ENCODE measurements at places on chromosomes 1 and 21. TPM values are rescaled to one million over a fixed set of nuclear protein-coding genes. Genes with fewer than 3 reads are reported as not detected.
A peak's percentile ranks its signal among the peaks of the same experiment; 100 is the strongest.

The SHE gene
- total RNA-seq: 2.6 TPM

DNA sequence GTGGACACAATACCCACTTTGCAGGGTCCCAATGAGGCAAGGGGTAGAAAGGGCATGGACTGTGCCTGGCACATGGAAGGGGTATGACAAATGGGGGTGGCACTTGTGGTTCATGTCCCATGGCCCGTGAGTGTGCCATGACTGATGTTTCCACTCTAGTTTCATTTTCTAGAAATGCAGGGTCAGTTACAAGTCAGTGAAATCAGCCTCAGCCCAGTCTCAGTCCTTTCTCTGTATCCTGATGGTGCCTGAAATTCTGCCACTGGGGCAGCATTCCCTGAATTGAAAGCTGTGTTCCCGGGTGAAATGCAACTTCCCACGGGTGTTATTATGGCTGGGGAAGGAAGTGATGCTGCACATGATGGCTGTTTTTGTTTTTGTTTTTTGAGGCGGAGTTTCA lies 110.8 kb upstream of the ZBTB40 start:
- no peak overlapping the region for H3K4me3 ChIP-seq
- no peaks in the 10 kb centered on the region for H3K27me3 ChIP-seq
- no peaks in the 10 kb centered on the region for H3K36me3 ChIP-seq
- no peak overlapping the region for H3K27ac ChIP-seq
- H3K4me1 ChIP-seq: peaks cover 10% of the 10 kb centered on the region

The LCE6A gene
- not detected for total RNA-seq

- no peaks in the 10 kb centered on the region for H3K27me3 ChIP-seq
- H3K27ac ChIP-seq: no peak overlapping the region
- no peak for DNase-seq
Observed at GRCh38 chr1:227621211-227621610, 57.9 kb downstream of the ZNF678 start.

- H3K36me3 ChIP-seq: peaks cover 4% of the 10 kb centered on the region
- no peak overlapping the region for H3K4me3 ChIP-seq
- H3K27me3 ChIP-seq: no peaks in the 10 kb centered on the region
- DNase-seq: no peak
- no peak overlapping the region for H3K27ac ChIP-seq
Observed at GRCh38 chr1:108704496-108704895, 8.2 kb upstream of the FNDC7 start.

- no peak overlapping the region for H3K4me3 ChIP-seq
- H3K36me3 ChIP-seq: no peaks in the 10 kb centered on the region
- no peak overlapping the region for H3K27ac ChIP-seq
- H3K27me3 ChIP-seq: no peaks in the 10 kb centered on the region
- H3K4me1 ChIP-seq: peaks cover 4% of the 10 kb centered on the region
Observed at GRCh38 chr1:239587066-239587465, 200.7 kb downstream of the CHRM3 start.

DNA sequence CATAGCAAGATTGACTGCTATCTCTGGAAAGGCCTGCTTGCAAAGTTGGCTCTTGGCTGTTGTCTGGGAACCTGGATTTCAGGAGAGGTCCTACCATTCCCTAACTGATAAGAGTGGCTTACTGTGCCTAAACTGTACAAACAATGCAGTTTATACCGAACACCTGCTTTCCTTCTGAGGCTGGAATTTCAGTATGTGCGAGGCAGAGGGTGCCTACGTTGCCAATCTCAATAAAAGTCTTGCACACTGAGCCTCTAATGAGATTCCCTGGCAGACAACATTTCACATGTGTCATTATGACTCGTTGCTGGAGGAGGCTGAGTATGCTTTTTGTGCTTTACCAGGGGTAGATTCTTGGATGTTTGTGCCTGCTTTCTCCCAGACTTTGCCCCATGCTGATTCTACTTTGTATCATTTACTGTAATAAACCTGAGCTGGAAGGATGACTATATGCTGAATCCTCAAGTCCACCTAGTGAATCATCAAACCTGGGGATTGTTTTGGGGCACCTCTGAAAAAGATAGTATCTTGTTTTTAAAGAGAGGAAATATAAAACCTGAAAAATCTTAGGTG lies 58.9 kb upstream of the GNG4 start:
- no peaks in the 10 kb centered on the region for H3K36me3 ChIP-seq
- H3K4me3 ChIP-seq: no peak overlapping the region
- no peaks in the 10 kb centered on the region for H3K27me3 ChIP-seq
- DNase-seq: peak; percentile 17
- H3K4me1 ChIP-seq: peaks cover 15% of the 10 kb centered on the region
- peak overlapping the region; percentile 46 for H3K27ac ChIP-seq

The NCAM2 gene
- total RNA-seq: 0.26 TPM

DNA sequence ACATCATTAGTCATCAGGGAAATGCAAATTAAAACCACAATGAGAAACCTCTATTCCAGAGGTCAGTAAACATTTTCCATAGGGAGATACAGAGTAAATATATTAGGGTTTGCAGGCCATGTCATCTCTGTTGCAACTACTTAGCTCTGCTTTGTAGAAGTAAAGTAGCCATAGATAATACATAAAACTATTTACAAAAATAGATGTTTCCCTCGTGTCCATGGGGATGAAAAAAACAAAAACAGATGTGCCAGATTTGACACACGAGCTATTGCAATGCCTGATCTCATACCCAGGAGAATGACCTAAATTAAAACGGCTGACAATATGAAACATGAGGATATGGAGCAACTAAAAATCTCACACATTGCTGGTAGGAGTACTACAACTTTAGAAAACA lies 17.3 kb downstream of the LTN1 start:
- DNase-seq: no peak
- H3K27ac ChIP-seq: no peak overlapping the region
- no peak overlapping the region for H3K4me3 ChIP-seq
- no peaks in the 10 kb centered on the region for H3K27me3 ChIP-seq
- no peaks in the 10 kb centered on the region for H3K36me3 ChIP-seq
- no peaks in the 10 kb centered on the region for H3K4me1 ChIP-seq

- H3K27me3 ChIP-seq: no peaks in the 10 kb centered on the region
- H3K27ac ChIP-seq: no peak overlapping the region
- DNase-seq: peak; percentile 43
- peaks cover 46% of the 10 kb centered on the region for H3K4me1 ChIP-seq
Observed at GRCh38 chr1:225602590-225603206, 50.2 kb downstream of the ENAH start.

GRCh38 chr1:219416598-219417238 lies 196.2 kb downstream of the ZC3H11B start:
- peaks cover 17% of the 10 kb centered on the region for H3K4me1 ChIP-seq
- DNase-seq: peak; percentile 79
- no peak overlapping the region for H3K4me3 ChIP-seq
- H3K36me3 ChIP-seq: no peaks in the 10 kb centered on the region
- H3K27me3 ChIP-seq: no peaks in the 10 kb centered on the region

The OR2AK2 gene
- total RNA-seq: not detected

DNA sequence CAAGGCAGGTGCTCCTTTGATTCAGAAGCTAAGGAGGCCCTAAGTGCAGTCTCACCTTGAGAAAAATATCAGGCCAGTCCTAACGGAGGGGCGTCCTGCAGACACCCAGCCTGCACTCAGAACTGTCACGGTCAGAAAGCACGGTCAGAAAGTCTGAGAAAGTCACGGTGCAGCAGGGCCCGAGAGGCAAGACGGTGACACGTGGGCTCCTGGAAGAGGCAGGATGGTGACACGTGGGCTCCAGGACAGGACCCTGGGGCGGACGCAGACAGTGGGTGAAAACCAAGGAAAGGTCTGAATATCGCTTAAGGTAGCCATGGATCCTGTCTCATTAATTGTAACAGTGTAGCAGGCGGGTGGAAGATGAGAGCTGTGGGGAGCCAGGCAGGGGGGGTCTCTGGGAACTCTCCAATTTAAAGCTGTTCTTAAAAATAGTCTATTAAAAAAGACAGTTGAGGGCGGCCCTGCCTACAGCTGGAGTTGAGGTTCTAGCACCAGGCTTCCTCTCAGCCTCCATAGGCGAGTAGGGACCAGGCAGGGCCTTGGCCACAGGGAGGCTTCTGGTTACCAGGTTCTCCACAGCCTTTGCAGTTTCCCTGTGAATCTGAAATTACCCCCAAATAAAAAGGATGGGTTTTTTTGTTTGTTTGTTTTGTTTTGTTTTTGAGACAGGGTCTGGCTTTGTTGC lies 65.2 kb downstream of the FAAP20 start:
- no peaks in the 10 kb centered on the region for H3K36me3 ChIP-seq
- no peaks in the 10 kb centered on the region for H3K27me3 ChIP-seq
- H3K27ac ChIP-seq: no peak overlapping the region
- H3K4me3 ChIP-seq: no peak overlapping the region
